KBM-7 (cell line): ENCODE measurements at places on chromosomes 7 and 10.

DNA sequence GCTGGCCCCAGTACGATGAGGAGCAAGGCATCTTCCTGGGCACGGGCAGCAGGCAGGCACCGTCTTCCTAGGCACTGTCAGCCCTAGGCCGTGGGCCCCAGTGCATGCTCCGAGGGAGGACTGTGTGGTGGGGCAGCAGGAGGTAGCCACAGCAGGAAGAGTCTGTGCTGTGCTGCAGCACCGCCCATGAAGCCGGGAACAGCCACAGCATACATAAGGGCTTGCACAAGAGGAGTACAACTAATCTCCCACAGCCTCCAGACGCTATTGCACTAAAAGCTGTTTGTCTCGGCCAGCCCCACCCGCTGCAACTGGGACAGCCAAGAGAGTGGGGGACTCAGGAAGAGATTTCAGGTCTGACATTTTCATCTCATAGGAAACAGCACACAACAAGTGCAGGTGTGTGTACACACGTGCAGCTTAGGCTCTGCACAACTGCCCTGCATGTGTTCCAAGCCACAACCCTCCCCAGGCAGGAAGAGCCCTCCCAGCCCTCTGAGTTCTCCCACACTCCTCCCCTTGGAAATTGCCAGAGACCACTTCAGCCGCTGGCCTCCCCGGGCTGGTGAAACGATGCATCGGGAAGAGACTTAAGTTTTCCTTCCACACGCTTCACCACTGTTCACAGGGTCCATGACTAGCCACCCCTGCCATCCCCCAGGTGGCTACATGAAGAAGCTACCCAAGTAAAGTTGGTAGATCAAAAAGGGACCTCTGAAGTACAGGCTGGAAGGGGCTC lies 88.1 kb upstream of the DDC start:
- no peak for DNase-seq

- no peak for DNase-seq
These were observed 10.7 kb downstream of the DNA2 start for GRCh38 chr10:68461032-68461431.

DNA sequence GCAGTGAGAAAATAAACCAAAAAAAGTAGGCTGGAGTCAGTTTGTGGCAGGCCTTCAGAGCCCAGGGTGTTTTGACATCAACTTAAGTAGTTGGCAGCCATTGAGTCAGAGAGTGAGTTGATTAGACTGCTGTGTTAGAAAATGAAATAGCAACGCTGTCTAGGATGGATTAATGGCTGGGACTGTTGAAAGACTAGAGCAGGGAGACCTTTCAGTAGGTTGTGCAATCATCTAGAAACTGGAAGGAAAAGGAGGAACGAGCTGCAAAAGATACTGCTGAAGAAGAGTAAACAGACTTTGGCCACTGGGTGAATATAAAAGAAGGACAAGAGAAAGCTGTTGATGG lies 28.6 kb upstream of the TRIL start:
- DNase-seq: peak; percentile 0

- DNase-seq: no peak
These were observed 50.2 kb downstream of the GTF2IRD1 start for GRCh38 chr7:74503943-74504342.

GRCh38 chr7:44959433-44959951 lies 19.3 kb downstream of the MYO1G start:
- peak; percentile 34 for DNase-seq

DNA sequence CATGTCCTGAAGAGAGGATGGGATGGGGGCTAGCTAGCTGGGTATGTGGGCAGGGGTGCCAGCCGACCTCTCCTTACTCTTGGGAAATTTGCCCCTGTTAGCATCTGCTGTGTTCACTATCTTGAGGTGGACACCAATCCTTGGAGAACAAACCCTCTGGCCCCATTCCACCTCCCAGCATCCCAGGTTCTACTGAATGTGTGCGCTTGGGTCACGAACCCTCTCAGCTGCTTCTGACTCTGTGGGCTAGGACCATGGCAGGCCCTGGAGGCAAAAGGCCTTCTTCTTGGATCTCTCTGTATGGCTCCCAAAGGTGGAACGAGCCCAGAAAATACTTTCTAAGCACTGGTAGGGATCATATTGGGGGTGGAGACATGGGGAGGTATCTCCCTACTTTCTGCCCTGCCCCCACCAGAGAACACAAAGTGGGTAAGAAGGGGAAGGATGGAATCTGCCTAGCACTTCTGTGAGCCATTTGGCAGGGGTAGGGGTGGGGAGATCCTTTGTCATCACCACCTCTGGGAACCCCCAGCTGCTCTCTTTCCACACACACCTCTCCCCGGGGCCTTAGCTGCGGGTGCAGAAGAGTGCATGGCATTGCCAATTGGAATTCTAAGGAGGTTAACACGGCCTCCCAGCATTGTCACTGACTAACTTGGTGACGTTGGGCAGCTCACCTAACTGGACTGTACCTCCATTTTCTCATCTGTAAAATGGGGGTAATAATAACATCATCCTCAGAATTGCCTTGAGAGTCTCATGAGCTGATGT lies 7.7 kb downstream of the UNC5B start:
- no peak for DNase-seq

- DNase-seq: no peak
These were observed 4.7 kb downstream of the ATP5MF start for GRCh38 chr7:99461221-99461620.

DNA sequence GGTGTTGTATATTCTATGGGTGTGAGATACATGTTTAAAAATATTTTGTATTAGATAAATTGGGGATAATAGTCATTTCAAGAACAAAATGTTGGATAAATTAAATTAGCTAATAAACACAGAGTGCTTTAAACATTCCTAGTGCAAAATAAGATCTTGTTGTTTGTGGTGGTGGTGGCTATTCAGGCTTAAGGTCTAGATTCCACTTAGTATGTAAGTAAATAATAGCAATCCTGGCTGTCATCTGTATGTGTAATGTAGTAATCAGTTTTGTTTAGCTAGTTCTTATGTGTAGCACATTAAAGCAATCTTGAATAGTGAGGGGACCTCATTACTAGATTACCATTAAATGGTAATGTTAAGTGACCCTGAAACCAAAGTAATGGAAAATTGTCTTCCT lies 48.7 kb downstream of the KAT6B start:
- DNase-seq: no peak

DNA sequence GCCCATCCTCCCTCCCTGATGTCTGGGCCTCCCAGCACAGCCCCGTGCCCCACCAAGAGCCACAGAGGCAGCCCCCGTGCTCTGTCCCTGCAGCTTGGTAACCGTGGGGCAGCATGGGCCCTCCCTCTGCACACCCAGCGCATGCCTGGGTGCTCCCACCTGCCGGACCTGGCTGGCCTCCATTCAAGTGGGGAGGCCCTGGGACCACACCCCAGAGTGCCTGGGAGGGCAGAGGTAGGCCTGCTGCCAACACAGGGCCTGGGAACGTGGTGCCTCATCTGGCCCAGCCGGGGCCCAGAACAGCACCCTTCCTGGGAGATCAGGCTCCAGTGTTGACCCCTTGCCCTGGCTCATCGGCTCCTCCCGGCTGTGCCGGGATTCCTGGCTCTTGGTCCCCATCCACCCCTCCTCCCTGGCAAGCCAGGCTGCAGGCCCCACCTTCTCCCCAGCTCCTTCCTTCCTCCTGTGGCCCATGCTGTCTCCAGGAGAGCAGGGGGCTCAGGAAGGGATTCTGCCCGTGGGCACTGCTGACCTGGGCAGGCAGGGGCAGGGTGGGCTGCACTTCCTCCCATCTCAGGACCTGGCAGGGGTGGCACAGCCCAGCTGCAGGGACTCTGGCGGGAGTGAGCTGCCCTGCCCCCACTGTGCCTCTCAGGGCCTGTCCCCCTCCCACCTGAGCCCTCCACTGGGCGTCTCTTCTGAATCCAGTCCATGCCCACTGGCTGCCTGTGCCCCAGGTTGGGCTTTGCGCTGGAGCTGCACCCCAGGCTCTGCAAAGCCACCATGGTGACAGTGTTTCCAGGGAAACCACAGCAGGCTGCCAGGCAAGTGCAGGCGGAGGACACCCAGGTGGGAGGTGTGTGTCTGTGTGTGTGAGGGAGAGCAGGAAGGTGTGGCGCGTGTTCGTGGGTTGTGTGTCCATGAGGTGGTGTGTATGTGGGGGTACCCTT lies 32.6 kb downstream of the PWWP2B start:
- DNase-seq: no peak

- no peak for DNase-seq
These were observed 40.1 kb downstream of the ALDH18A1 start for GRCh38 chr10:95616446-95616845.

DNA sequence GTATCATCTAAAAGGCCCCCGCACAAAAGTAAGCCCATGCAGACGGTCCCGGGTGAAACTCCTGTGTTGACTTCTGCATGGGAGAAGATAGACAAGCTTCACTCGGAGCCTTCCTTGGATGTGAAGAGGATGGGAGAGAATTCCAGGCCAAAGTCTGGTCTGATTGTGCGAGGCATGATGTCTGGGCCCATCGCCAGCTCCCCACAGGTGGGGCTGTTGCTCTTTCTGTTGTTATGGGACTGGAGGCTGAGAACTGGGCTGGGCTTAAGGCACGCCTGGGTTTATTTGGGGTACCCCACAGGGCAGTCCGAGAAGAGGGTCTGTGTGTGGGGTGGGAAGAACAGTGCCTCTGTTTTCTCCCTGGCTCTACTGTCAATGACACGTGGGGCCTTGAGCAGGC lies 14.6 kb downstream of the MINDY4 start:
- no peak for DNase-seq

GRCh38 chr10:5481121-5481520 lies 18.2 kb downstream of the CALML5 start:
- DNase-seq: no peak

GRCh38 chr7:1997537-1998076 lies 235.1 kb downstream of the MAD1L1 start:
- DNase-seq: no peak

DNA sequence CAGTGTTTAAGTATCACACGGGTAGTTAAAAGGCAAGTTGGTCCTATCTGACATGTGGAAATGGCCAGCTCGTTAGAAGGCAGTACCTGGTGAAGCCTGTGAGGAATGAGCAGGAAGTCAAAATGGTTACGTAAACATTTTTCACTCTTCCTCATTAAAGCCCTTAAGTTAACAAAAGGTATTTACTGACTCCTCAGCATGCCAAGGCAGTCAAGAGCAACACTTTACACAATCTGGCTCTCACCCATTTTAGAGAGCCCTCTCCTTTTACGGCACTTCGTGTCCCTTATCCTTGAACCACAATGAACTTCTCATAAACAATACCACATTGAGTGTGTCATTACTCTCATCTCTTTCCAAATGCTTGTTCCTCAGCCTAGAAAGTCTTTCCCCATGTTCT lies 11.0 kb upstream of the RSBN1L start:
- DNase-seq: peak; percentile 38

- no peak for DNase-seq
These were observed 14.6 kb upstream of the ZEB1 start for GRCh38 chr10:31304291-31304970.

GRCh38 chr10:111126077-111126476 lies 49.2 kb downstream of the ADRA2A start:
- no peak for DNase-seq
